IPS DF 6.9 (cell line): ENCODE measurements at places on chromosomes 2 and 18.

GRCh38 chr2:36653967-36654694 lies 42.4 kb upstream of the VIT start:
- DNase-seq = no peak
- no peaks in the 10 kb centered on the region for H3K36me3 ChIP-seq
- no peaks in the 10 kb centered on the region for H3K27me3 ChIP-seq
- no peak overlapping the region for H3K4me3 ChIP-seq

GRCh38 chr2:222750533-222750932 lies 79.1 kb downstream of the MOGAT1 start:
- H3K27ac ChIP-seq = no peak overlapping the region
- no peak for DNase-seq
- no peaks in the 10 kb centered on the region for H3K27me3 ChIP-seq
- H3K4me3 ChIP-seq = no peak overlapping the region
- peaks cover 4% of the 10 kb centered on the region for H3K4me1 ChIP-seq

- no peak overlapping the region for H3K4me3 ChIP-seq
- H3K4me1 ChIP-seq = no peaks in the 10 kb centered on the region
- H3K27me3 ChIP-seq = no peaks in the 10 kb centered on the region
- no peaks in the 10 kb centered on the region for H3K36me3 ChIP-seq
Measured at GRCh38 chr2:12504443-12504842, 212.3 kb upstream of the TRIB2 start.

DNA sequence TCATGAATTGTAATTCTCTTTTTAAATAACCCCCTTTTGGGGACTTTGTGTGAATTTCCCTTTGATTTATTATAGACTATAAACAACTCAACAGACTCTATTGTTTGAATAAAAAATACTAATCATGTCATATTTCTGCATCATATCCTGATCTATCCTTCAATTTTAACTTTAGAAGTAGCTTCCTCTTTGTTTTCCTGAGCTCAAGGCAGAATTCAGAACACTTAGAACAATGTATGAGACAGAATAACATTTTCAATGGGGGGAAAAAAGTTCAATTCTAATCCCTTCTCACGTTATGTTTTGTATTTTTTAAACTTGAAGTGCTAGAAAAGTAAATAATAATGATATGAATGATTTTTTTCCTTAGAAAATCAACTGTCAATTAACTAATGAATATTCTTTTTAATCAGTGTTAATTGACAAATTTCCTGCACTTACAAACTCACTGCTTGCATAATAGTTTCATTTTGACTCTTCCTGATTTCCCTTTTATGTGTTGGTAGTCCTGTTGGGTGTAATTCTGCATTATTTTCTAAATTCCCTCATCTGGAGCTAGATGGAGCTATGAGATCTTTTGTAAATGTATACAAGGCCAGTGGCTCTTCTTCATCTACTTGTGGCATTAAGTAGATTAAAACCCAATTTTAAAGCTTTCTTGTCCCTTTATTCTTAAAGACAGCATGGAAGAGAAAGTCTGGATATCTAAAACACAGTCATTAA lies 326.1 kb downstream of the PARD3B start:
- DNase-seq = no peak
- no peak overlapping the region for H3K4me3 ChIP-seq
- H3K27me3 ChIP-seq = no peaks in the 10 kb centered on the region
- H3K4me1 ChIP-seq = no peaks in the 10 kb centered on the region
- H3K27ac ChIP-seq = no peak overlapping the region

DNA sequence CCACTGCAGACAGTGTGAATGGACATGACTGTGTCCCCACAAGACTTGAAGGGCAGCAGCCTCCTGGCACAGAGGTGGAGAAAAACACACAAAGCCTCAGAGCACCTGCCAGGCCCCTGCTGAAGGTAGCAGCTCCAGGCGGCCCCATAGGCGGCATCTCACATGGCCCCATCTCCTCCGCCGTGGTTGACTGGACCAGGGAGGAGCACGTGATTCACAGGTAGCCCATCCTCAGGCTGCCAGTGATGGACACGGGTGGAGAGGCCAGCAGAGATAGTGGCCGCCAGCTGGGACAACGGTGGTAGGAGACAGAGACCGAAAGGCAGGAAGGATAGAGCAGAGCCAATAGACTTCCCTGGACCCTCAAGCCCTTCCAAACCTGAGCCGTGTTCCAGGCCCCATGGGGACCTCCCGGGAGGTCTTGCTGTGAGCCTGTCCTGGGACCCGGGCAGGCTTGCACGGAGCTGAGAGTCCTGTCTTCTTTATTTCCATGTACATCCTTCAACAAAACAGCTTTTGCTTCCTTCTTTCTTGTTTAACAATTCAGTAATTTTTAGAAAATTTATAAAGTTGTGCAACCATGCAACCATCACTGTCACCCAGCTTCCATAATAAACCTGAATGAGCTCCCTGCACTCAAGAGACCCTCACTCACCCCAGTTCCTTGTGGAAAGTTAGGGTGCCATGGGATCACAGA lies 26.9 kb downstream of the GPR55 start:
- no peaks in the 10 kb centered on the region for H3K36me3 ChIP-seq
- H3K27ac ChIP-seq = no peak overlapping the region
- no peaks in the 10 kb centered on the region for H3K27me3 ChIP-seq

DNA sequence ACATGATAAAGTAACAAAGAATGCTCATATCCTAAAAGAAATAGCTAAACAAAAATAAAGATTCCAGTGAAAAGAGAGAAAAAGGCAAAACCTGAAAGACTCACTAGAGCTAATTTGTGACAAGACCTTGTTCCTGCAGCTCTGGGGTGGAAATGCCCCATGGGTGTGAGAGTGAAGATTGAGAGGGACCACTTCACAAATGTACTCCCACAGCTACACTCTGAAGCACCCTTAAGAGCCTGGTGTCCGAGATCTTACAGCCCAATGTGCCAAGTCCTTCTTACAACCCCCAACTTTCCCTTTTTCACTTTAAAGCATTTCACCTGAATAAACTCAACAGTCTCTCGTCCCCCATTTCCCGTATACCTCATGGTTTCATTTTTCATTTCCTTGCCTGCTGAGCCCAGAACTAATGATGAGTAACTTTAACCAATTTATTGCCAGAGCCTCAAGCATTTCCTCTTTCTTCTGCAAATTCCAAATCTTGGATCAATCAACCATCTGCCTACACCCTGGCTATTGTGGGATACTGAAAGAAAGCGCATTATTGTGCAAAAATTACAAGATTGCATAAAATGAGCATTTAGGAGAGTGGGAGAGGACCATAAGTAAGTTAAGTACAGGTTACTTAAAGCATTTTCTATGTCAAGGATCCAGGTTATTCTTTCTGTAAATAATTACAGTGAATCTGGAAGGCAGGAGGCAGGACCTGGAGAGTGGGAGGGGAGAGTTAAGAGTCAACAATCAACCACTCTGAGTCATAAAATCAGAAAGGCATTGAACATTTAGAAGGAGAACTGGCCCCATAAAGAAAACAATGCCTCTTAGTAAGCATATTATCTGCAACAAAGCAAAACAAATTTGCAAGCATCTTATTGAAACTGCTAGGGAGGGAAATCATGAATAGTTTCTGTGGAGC lies 804.4 kb upstream of the CELF4 start:
- H3K27ac ChIP-seq = no peak overlapping the region
- no peaks in the 10 kb centered on the region for H3K27me3 ChIP-seq
- H3K36me3 ChIP-seq = no peaks in the 10 kb centered on the region
- peaks cover 3% of the 10 kb centered on the region; the same call in 1 of the 2 replicates for H3K4me1 ChIP-seq
- H3K4me3 ChIP-seq = no peak overlapping the region

- no peak overlapping the region for H3K27ac ChIP-seq
- H3K4me1 ChIP-seq = no peaks in the 10 kb centered on the region; the same call in 1 of the 2 replicates
- no peak overlapping the region for H3K4me3 ChIP-seq
- no peaks in the 10 kb centered on the region for H3K27me3 ChIP-seq
Measured at GRCh38 chr18:5097116-5097703, 99.8 kb downstream of the AKAIN1 start.

- no peak overlapping the region for H3K27ac ChIP-seq
- H3K4me3 ChIP-seq = no peak overlapping the region
- H3K27me3 ChIP-seq = no peaks in the 10 kb centered on the region
- peaks cover 2% of the 10 kb centered on the region for H3K4me1 ChIP-seq
- H3K36me3 ChIP-seq = no peaks in the 10 kb centered on the region
Measured at GRCh38 chr2:71530211-71530610, 76.8 kb downstream of the DYSF start.

DNA sequence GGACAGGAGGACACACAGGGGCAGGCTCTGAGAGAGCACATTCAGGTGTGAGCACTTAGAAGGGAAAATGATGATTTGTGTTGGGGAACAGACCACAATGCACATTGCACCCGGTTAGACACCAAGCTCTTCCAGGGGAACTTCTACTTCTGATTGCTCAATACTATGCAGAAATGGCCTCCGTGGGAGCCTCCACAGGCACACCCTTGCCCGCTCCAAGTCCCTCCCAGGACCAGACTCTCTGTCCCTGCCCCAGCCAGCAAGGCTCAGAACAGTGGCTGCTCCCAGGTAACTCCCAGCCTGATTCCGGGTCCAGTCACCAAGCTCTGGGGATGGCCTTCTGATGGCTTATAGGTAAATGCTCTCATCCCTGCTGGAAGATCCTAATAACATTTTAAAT lies 56.2 kb downstream of the BCL2L11 start:
- DNase-seq = no peak
- H3K4me1 ChIP-seq = no peaks in the 10 kb centered on the region
- H3K4me3 ChIP-seq = no peak overlapping the region

DNA sequence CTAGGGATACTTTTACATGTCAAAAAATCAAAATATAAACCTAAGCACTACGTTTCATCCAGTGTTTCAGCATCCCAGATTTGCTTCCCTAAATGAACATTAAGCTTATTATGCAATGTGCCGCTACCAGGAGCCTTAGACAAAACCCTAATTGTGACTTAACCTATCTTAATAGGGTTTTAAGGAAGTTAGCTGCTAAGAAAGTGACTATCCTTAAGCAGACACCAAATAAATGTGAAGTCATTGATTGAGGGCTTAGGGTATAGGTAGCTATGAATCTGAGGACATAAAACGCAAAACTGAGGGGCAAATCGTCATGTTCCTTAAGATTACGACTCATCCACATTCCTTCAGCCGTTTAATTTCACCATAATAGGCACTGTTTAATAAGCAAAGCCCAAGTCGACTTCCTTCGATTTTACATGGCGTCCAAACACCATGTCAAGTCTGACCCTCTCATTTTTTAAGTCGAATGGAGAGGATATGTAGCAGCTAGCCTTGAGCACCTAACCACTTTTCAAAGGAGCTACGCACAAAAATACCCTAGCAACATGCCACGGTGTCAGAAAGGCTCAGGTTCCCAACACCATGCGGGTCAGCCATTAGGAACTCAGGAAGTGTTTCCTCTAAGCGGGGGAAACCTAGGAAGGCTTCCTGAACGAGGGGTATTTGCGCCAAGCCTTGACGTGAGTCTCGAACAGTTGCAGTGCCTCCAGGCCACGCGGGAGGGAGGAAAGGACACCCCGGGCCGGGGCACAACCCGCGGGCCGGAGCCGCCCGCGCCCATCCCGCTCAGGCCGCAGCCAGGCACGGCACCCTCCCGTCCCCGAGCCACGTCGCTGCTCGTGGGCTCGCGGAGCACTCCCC lies 1.0 kb downstream of the HDLBP start:
- H3K27ac ChIP-seq = no peak overlapping the region
- no peaks in the 10 kb centered on the region for H3K27me3 ChIP-seq
- H3K36me3 ChIP-seq = no peaks in the 10 kb centered on the region
- H3K4me1 ChIP-seq = no peaks in the 10 kb centered on the region
- no peak for DNase-seq

DNA sequence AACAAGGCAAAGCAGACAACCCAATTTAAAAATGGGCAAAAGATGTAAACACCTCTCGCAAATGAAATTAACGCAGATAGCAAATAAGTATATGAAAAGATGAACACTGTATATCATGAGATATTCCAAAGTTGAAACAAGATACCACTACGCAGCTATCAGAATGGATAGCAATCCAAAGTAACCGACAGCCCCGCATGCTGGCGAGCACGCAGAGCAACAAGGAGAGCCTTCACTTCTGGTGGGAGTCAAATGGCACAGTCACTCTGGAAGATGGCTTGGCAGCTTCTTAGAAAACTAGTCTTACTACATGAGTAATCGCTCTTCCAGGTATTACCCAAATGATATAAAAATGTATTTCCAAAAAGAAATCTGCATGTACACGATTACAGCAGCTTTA lies 1.4 kb downstream of the NDUFA10 start:
- no peaks in the 10 kb centered on the region for H3K27me3 ChIP-seq
- no peak overlapping the region for H3K27ac ChIP-seq
- no peaks in the 10 kb centered on the region for H3K4me1 ChIP-seq
- DNase-seq = no peak

DNA sequence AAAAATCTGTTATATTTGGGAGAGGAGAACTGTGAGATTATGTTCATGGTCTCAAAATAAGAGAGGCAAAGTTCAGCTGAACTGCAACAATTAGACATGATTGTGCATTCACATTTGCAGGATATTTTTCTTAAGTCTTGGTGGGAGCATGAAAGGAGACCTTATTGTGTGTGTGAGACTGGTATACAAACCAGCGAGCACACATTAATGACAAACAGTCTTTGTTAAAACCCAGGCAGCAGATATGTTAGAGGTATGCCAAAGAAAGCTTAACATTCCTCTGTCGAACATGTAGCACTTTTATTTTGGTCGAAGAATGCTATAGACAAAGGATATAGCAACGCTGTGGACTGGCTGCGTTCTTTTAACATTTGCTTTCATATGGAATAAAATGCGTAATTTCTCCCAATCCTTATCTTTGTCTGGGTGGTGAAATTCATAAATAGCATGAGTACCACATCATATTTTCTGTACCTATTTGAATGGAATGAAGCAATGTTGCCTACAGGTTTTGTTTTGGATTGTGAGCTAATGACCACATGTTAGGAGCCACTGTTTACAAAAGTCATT lies 88.4 kb downstream of the ICOS start:
- H3K4me3 ChIP-seq = no peak overlapping the region
- H3K4me1 ChIP-seq = no peaks in the 10 kb centered on the region
- H3K36me3 ChIP-seq = no peaks in the 10 kb centered on the region
- no peak for DNase-seq
- no peak overlapping the region for H3K27ac ChIP-seq

DNA sequence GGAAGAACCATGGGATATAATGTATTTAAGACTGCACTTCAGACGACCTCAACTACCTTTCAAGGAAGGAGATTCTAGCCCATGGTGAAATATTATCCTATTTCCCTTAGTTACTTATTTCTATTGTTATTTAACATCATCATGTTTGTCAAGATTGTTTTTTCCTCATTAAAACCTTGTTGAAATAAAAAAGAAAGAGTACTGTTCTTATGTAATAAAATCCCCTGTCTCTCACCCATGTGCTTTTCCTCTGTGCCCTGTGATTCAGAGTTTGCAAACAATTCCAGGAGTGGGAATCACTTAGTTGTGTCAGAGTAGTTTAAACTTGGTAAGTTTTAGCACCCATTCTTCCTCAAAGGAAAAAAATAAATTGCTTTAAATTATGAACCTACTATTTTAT lies 43.6 kb downstream of the ERBB4 start:
- no peaks in the 10 kb centered on the region for H3K27me3 ChIP-seq
- DNase-seq = no peak
- no peaks in the 10 kb centered on the region for H3K4me1 ChIP-seq
- no peaks in the 10 kb centered on the region for H3K36me3 ChIP-seq
- H3K4me3 ChIP-seq = no peak overlapping the region
